ENCODE measurements at places on chromosomes 11 and 22.

GRCh38 chr22:50070366-50070765, 12.3 kb upstream of the TTLL8 start:
- no peak for DNase-seq

DNA sequence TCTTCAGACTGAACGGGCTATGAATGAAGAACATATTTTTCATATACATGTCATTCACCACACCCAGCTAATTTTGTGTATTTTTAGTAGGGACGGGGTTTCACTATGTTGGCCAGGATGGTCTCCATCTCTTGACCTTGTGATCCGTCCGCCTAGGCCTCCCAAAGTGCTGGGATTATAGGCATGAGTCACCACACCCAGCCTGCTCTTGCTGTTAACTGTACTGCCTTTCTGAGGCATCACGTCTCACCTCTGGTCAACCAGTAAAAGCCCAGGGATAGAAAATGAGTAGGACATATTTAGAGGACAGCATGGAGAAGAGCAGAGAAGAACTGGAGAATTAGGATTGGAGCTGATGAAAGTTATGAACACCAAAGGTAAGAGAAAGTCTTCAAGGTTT, 55.6 kb downstream of the APOL3 start:
- DNase-seq = no peak

DNA sequence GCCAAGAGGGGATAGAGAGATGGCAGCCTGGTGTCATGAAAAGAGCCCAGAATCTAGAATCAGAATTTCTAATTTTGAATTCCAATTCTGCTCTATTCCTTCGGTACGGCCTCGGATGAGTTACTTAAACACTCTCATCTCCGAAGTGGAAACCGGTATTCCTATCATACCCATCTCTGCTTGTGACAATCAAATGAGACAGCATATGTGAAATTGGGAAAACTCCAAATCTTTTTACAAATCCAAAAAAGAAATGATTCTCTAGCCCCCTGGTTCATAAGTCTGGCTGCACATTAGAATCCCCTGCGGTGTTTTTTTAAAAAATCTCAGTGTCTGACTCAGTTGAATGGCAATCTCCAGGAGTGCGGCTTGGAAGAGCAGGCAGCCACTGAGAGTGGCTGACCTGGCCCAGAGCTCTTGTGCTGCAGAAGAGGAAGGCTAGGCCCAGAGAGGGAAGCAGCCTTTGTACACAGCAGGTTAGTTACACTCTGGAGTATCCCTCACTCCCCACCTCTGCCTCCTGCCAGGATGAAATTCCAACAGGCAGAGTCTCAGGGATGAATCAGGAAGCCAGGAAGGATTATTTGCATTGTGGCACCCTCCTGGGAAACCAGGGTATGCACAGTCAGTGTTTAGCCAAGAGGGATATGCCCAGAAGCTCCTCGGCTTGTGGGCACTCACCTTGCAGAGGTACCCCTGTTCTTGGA, 93.6 kb upstream of the ISX start:
- DNase-seq = no peak

GRCh38 chr22:35177811-35178210, 79.5 kb upstream of the HMGXB4 start:
- no peak for DNase-seq

- no peak for DNase-seq
Observed at GRCh38 chr11:81080476-81080875, 1639.6 kb upstream of the TENM4 start.

- DNase-seq = no peak
Observed at GRCh38 chr11:38598418-38598817, 2000.4 kb upstream of the RAG2 start.

DNA sequence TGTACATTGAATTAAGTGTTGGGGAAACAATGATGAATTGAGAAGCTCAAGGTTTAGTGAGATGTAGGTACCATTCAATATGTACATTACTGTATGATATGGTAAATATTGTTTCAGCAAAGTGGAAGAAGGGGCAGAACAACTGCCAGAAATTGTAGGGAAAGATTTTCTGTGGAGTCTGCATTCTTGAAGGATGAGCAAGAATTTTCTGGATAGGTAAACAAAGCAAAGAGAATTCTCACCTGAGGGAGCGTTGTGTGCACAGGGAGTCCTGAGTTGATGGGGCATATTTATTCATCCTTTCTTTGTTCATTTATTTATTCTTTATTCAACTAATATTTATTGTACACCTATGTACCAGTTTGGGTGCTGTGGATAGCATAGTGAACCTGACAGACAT, 83.2 kb downstream of the TMEM135 start:
- no peak for DNase-seq

All from cortex of kidney (tissue), 1 donor.